ENCODE measurements at places on chromosomes 5 and 9.

DNA sequence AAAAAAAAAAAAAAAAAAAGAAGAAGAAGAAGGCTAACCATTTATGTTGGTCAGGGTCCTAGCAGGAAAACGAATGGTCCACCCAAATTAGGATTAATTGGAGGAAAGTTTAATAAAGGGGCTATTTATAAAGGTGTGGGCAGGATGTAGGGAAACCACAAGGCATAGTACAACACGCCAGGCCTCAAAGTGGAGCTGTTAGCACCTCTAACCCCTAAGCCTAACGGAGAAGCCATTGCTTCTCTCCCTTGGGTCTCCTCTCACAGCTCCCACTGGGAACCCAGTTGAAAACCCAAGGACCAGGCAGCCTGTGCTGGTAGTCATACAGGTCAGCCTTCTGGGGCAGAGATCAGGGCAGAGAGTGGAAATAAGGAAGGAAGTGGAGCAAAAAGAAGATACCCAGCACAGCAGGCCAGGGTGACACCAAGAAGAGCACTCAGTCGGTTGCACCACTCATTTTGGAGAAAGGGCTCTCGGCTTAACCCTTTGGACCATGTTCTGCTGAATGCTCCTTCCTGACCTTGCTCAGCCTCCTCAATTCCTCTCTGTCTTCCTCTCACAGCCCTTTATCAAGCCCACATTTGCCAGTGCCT, 8.8 kb upstream of the GLIPR2 start:
- DNase-seq = no peak

DNA sequence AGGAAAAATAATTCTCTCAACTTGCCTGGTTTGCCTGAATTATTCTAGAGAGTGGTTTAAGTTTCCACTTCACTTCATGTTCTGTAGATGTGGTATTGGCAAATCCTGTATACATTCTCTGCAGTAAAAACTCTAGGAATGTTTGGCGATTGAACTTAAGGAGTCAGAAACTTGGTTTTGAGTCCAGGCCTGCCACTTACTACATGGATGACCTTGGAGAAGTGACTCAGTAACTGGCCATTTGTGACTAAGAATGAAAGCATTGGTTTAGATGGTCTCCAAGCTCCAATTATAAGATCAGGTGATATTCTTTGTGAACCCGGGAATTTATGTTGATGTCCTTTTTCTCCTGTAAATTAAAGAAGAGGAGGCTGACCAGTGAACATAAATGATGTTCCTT, 233.8 kb downstream of the GAS1 start:
- no peak for DNase-seq

DNA sequence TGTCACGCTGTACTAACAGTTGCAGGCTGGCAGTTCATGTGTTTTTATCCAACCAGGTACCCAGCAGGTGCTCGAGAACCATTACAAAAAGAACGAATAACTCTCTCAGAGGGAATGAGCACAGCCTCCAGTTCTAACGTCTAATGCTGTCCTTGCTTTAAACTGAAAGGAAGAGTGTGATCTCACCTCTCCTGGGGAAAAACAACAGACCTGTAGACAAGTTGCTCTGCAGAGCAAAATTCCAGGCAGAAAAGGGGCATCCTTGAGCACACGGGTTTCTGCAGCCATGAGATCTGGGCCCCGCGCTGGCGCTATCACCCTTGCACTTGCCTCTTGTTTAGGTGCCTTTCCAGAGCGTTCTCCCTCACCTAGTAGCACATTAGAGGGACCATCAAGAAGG, 92.5 kb upstream of the DNAH5 start:
- DNase-seq = no peak

DNA sequence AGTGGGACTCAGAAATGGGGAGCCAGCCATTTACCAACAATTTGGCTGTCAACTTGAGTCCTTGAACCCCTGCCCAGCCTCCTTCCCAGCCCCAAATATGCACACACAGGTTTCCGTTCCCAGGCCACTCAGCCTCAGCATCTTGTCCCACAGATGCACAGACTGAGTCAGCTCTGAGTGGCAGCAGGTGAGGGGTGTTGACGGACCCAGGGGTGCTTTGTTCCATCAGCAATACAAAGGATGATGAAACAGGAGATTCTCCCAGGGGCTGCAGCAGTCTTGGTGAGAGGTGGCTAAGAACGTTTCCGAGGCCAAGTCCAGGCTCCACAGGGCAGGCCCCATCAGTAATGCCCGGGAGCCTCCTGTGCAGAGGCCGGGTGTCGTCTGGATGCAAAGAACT, 4.9 kb upstream of the OLFM1 start:
- no peak for DNase-seq

- DNase-seq = no peak
These were observed 177.0 kb downstream of the DCP2 start for GRCh38 chr5:113153512-113154097.

DNA sequence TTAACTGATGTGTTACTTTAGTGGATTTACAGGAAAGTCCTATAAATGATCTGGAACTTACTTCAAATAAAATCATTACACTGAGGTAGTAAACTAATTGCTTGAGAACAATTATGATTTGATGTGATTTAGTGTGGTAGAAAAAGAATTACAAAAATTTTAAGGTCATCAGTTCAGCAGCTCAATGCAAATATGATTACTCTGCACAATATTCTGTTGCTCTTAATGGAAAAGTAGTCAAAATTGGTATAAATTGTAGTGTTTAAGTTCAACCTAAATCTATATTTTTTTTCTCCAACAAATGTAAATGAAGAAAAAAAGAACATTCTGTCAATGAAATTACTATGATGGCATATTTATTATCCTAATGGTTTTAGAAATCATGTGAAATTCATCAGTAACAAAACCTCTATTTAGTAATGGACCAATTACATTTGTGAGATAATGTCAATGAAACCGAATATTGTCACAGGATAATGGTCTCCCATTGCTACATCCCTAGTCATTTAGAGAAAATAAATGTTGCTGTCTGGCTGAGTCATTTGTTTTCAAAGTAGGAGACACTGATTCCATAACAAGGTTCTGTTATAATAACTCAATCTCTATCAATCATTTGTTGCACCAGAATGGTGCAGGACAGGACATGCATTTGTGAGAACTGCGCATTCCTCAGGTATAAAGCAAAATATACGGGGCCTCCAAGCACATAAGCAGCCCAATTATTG, 177.1 kb downstream of the NFIB start:
- no peak for DNase-seq

GRCh38 chr5:126865299-126865698, 88.4 kb downstream of the LMNB1 start:
- no peak for DNase-seq

GRCh38 chr9:4732890-4733289, 8.1 kb downstream of the AK3 start:
- DNase-seq = no peak

DNA sequence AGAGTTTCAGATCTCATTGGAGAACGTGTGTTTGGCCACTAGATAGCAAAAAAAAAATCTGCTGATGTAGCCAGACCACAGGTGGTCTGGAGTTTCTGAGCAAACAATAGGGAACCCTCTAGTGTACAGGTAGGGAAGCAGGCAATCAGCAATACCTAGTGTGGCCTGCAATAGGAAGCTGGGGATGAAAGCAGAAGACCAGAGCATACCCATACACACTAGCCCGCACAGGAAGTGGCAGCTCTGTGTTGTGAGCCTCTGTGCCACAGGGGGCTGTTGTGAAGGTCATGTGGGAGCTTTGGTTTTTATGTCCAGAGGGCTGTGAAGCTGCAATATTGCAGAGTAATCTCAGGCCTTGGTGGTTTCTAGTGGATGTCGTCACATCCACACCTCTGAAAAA, 81.2 kb downstream of the MTAP start:
- DNase-seq = no peak

DNA sequence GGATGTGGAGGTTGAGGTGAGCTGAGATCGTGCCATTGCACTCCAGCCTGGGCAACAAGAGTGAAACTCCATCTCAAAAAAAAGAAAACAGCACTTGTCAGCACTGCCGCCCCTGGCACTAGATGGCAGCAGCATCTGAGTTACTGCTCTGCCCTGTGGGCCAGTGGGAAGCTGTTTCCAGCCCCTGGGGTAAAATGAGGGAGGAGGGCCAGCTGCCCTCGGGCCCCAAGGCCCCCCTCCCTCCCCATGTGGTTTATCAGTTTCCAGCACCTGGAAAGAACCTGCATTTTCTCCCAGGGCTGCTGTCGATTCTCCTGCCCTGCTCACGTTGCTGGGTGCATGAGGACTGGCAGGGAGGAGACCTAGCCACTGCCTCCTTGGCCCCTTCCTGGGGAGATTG, 13.2 kb upstream of the CEL start:
- no peak for DNase-seq

All from stimulated activated CD4-positive, alpha-beta T cell treated with anti-CD3 and anti-CD28 coated beads, Interleukin-1b, Interleukin-23, amount 100 ng/mL, for 1 hour (primary cell).